ENCODE measurements at places on chromosomes 13 and 19.

DNA sequence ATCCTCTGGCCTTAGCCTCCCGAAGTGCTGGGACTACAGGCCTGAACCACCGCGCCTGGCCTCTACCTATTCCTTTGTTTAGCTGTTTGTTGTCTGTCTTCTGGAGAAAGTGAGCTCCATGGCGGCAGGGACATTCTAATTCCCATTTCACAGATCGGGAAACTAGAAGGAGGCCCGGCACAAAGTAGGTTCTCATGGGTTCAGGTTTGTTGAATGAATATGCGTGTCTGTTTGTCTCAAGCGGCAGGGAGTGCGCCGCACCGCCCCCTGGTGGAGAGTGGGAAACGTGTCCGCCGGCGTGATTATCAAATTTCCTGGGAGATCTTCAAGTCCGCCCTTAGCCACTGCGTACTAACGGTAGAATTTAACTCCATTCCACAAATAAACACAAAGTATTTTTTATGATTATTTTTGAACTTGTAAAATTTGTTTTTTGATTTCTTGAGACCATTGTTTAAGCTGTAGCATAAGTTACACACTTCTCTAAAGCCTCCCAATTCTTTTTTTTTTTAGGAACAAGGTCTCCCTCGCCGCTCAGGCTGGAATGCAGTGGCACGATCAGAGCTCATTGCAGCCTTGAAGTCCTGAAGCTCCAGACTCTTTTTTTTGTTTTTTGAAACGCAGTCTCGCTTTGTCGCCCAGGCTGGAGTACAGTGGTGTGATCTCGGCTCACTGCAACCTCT is 8.9 kb upstream of the CCDC9 start:
- DNase-seq: peak; percentile 34

GRCh38 chr13:97483465-97483864 is 49.5 kb downstream of the RAP2A start:
- DNase-seq: no peak

DNA sequence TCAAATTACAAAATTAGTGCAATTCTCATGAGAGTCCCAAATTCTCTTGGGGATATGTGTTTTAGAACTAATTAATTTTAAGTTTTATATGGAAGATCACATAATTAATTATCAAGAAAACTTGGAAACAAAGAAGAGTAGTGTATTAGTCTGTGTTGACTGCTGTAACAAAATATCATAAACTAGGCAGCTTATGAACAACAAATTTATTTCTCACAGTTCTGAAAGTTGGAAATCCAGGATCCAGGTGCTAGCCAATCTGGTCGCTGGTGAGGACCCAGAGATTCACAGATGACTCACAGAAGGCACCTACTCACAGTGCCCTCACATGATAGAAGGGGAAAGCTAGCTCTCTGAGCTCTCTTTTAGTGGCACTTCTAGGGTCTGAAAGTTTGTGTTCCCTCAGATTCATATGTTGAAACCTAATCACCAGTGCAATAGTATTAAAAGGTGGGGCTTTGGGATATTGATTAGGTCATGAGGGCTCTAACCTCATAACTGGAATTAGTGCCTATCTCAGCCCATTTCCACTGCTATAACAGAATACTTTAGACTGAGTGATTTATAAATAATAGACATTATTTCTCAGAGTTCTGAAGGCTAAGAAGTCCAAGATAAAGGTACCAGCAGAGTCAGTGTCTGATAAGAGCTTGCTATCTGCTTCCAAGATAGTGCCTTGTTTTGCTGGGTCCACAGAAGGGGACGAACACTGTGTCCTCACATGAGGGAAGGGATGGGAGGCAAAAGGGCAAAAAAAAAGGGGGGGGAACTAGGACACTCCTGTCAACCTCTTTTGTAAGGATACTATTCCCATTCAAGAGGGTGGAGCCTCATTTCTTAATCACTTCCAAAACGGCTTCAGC is 1.5 kb upstream of the ARGLU1 start:
- DNase-seq: no peak

GRCh38 chr19:58166708-58167280 is 16.1 kb upstream of the ZNF274 start:
- DNase-seq: no peak

DNA sequence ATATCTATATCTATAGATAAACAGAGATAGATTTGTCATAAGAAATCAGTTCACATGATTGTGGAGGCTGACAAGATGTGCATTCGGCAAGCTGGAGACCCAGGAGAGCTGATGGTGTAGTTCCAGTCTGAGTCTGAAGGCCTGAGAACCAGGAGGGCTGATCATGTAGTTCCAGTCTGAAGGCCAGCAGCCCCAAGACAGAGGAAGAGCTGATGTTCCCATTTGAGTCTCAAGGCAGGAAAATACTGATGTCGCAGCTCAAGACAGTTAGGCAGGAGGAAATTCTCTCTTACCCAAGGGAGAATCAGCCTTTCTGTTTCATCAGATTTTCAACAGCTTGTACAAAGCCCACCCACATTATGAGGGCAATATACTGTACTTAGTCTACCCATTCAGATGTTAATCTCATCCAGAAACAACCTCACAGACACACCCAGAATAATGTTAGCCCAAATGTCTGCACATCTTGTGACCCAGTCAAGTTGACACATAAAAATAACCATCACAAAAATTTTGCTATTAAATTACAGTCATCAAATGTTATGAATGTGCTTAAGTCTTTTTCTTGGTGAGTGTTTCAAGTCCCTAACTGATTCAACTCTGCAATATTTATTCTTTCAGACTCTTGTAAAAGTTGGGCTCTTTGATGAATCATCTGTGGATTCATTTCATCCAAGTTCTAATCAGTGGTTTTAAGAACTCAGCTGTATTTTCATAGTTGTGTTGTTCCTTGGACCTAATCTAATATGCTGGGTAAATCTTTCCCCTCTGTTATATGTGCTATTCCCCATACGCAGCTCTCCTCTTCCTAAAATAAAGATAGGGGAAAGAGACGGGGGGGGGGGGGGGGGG is 22.7 kb upstream of the LRCH1 start:
- no peak for DNase-seq

DNA sequence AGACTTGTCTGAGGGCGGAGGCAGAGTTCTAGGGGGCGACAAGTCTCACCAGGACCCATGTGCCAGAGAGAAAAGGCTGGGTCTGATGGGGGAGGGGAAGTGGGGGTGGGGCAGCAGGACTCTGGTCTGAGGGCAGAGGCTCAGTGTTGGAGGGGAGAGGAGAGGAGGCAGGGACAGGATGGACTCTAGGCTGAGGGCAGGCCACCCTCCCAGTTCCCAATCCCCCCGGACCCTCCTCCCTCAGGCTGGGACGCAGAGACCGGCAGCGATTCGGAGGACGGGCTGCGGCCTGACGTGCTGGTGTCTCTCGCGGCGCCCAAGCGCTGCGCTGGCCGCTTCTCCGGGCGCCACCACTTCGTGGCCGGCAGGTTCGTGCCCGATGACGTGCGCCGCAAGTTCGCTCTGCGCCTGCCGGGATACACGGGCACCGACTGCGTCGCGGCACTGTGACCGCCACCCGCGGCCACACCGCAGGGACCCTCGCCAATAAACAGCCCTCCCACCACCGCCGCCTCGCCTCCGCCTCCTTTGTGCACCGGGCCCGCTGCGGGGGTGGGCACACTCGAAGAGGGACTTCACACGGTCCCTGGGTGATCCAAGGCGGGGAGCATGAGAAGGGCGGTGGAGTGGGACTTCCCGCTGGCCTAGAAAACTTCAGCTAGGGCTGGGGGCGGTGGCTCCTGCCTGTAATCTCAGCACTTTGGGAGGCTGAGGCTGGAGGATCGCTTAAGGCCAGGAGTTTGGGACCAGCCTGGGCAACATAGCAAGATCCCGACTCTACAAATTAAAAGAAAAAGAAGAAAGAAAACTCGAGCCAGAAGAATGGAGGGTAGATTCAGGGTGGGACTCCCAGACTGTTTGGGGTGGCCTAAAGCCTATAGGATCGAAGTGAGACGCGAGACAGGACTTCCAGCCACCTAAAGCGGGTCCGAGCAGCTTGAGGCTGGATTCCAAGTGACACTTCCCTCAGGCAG is 703 bp upstream of the CILP2 start:
- DNase-seq: no peak

DNA sequence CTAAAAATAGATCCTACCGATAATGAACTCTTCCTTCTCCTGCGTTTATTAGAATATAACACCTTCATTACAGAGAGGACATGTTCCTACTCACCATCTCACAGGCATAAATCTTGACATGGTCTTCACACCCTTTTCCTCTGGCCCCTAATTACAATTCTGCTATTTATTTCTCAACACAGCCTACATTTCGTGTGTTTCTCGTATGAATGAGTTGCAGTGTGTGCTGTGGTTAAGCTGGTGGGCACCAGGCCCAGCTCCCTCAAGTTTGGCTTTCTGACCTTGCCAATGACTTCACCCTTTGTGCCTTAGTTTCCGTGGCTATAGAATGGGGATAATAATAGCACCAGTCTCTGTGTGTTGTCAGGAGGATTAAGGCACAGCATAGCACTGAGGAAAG is 12.3 kb upstream of the KATNAL1 start:
- no peak for DNase-seq

DNA sequence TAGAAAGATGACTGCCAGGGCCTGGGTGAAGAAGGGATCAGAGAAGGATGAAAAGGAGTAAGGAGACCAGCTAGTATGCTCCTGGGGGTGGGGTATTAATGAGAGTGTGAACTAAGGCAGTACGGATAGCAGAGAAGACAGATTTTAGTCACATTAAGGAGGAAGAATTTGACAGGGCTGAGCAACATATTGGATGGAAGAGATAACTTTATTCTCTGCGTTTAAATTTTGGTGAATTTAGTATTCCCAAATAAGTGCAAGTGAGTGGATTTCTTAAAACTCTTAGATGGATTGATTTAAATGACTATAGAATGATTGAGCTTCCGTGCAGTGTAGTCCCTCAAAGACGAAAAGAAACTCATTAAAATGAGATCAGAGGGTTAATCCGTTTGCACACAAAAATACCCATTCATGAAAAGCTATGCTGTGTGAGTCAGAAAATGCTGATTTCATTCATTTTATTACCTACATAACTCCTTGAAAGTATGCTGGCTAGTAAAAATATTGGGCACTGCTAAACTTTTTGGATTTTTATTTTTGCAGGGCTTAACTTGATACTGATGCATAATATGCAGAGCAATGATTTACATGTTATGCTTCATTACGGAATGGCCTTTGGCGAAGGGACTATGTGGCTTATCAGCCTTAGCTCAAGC is 54.1 kb downstream of the WDFY2 start:
- DNase-seq: no peak

- no peak for DNase-seq
Measured at GRCh38 chr19:17321655-17322489, 12.5 kb downstream of the DDA1 start.

GRCh38 chr13:27211771-27212364 is 39.5 kb upstream of the RPL21 start:
- DNase-seq: no peak

- peak; percentile 56 for DNase-seq
Measured at GRCh38 chr19:41994994-41995958, 1.2 kb upstream of the ATP1A3 start.

DNA sequence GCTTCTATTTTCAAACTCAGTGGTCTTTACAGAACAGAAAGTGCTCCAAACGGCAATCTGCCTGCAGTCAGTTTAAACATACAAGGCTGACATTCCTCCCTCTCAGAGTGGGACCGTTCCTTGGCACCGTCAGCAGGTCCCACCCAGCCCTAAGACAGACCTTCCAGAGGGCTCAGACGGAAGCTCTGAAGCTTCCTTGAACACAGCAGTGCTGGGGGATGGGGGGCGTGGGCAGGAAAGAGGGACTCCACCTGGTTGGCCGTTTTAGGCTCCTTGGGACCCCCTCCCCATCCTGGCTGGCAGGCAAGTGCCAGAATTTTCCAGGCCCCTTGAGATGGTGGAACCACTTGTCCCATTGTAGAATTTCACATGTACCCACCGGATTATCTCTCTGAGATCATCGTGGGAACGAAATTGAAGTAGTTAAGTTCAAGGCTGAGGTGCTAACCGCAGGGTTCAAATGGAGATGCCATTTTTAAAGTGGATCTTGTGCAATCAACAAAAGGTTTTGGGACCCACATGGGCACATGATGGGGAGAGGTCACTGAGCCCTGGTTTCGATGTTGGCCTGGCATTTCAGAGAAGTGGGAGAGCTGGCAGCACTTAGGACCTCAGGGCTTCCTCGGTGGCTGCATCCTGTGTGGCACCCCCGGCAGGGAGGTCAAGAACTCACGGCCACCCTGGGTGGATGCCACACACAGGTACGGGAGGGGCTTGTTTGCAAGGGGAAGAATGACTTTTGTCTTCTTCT is 46.2 kb downstream of the KLF2 start:
- no peak for DNase-seq

DNA sequence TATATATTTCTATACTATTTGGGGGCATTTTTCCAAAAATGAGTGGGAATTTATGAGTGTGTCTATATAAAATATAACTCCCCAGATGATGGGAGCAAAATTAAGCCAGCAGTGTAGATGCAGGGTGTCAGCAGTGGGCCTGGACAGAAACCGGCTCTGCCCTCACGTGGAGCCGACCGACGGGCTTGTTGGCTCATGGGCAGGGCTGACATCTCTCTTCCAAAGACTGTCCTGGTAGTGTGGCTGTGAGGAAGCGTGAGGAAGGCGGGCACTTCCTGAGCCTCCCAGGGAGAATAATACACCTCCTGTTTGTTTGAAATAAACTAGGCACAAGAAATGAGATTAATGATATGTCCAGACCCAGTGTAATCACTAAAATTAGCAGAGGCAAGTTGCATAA is 206.5 kb downstream of the TEX29 start:
- no peak for DNase-seq

- DNase-seq: no peak
Measured at GRCh38 chr13:50685491-50685890, 158.0 kb downstream of the DLEU7 start.

- no peak for DNase-seq
Measured at GRCh38 chr19:48501494-48502349, 9.9 kb downstream of the LMTK3 start.

DNA sequence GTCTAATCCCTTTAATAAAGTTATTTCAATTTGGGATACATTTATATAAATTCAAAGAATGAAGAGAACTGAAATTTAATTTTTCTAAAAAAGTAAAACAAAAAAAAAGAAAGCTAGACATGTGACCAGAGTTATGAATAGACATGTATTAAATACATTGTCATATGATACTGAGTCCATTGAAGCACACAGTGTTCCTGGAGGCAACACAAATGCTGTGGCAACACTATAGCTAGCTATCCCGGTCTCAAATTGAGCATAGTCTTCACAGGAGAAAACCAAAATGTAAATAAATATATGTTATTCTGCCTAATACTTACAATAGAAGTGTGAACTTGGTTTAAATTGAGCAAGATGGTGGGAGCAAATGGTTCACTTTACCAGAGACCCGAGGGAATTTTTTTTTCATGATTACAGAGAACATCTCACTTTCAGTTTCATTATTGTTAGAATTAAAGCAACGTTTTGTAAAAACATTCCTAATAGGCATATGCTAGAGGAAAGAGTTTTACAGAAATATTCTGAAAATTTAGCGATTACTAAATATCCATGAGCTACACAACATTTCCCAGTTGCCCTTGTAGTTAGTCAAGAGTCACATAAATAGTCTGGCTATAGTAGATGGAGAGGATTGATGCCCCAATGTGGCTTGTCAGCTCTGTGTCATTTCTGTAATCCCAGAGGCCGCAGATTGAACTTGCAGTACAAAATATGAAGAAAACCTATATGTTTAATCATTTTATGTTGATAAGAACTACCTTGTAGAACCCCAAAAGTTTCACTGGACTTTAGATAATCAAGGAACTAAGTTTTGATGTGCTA is 775.7 kb upstream of the SPRY2 start:
- DNase-seq: no peak

- DNase-seq: no peak
Measured at GRCh38 chr19:17125062-17125727, 49.6 kb downstream of the MYO9B start.
